Activated CD4-positive, alpha-beta T cell treated with anti-CD3 and anti-CD28 coated beads, Interleukin-2, amount 10 ng/mL, durations not matched to agents 24 days and 14 days (primary cell): ENCODE measurements at places on chromosomes 16 and 17.

- no peak for DNase-seq
Observed at GRCh38 chr16:10039220-10040096, 142.8 kb downstream of the GRIN2A start.

DNA sequence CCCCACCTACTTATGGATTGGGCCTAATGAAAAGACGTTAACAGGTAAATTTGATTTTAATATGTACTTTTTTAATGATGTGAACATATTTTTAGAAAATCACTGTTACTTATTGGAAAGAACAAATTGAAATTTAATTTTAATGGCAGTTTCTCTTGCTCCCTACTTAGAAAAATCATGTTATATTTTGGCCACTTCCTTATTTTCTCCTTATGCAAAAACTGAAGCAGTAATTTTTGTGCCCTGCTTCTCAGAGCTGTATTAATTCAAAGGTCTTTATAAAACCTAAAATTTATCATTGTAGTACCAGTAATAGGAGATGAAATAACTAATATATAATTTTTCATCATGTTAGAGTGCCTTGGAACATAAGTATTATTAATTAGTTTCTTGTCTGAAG lies 2.8 kb downstream of the ZPBP2 start:
- no peak for DNase-seq

GRCh38 chr16:73023752-73024570 lies 24.0 kb downstream of the ZFHX3 start:
- no peak for DNase-seq

- no peak for DNase-seq
Observed at GRCh38 chr16:17617021-17617552, 146.3 kb upstream of the XYLT1 start.

DNA sequence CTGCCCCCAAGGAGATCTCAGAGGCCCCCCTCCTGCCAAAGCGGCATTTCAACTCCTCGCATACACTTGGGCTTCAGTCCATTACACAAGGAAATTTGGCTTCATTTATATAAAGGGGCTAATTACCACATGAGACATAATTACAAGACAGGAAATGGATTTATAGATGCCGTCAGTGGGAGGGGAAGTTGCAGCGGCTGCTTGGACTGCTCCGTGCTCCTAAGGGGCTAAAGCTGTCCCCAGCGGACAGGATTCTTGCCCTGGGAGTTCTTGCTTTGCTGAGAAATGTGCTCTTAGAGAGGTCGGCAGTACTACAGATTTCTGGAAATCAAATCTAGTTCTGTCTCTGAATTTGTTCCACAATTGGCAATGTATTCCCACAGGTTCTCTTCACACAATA lies 57.2 kb upstream of the NLK start:
- DNase-seq, result no peak

DNA sequence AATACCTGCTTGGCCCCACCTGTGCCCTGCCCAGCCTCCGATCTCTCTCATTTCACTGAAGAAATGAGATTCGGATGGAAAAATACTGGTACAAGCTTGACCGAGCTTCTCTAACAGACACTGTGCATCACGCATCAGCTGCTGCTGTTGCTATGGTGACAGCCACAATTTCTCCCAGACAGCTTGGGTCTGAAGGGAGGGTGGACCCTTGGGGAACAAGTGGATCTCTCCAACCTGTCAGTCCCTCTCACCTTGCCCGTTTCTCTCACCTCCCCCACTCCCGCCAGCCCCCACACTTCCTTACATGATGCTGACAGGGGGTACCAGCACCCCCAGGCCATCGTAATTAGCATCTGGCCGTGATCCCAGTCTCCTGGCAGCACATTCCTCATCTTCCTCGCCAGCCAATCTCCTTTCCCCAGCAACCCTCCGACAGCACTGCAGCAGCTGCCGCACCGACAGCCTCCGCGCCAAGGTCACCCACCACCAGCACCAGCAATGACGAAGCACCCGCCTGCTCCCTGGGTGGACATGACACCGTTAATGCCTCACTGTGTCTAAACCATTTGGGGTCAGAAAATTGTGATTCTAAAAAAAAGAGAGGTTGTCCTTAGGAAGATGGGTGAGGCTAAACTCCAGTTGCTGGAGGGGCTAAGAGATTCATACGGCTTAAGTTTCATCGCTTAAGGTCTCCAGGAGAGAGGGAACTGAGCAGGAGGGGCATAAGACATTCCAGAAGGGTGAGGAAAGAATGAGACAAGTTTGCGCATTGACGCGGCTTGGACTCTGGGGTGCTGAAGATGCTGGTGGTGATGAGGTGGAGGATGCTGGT lies 58.6 kb upstream of the TNRC6A start:
- no peak for DNase-seq

DNA sequence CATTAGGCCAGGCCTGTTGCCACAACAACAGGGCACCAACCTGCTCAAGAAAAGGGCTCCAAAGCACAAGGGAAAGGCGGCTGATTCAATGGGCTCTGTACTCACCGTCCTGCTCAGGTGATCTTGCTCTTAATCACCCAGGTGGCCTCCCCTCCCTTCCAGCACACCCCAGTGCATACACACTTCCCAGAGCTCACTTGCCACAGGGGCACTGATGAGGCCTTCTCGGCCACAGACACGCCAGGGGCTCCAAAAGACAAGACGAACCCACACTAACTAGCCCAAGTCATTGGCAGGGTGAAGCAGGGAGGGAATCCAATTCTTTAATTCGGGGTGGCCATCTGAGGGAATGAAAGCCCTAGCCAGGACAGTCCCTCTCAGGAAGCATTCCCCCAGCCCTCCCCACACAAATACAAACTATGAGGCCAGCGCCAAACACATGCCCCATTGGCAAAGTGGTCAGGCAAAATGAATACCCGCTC lies 1.4 kb downstream of the MYO18A start:
- no peak for DNase-seq

- no peak for DNase-seq
Observed at GRCh38 chr17:65430209-65430833, 131.1 kb downstream of the AXIN2 start.

- no peak for DNase-seq
Observed at GRCh38 chr17:75478508-75478907, 22.1 kb downstream of the TMEM94 start.

GRCh38 chr17:8121681-8122421 lies 2.1 kb downstream of the HES7 start:
- DNase-seq, result peak; percentile 86

GRCh38 chr17:78953356-78954350 lies 26.1 kb downstream of the LGALS3BP start:
- DNase-seq, result no peak

DNA sequence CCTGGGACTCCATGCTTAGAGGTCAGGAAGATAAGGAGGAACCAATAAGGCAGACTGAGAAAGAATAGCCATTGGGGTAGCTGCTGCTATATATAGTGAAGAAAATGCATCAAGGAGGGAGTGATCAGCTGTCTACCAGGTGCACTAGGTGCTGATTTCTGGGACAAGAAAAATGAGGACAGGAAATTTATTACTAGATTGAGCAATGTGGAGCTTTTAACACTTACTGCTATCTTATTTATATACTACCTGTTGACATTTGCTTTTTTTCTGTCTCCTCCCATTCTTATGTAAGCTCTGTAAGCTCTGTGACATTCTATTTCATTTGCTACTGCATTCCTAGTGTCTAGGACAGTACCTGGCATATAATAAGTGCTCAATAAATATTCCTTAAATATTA lies 53.7 kb upstream of the DHX40 start:
- DNase-seq, result no peak

- no peak for DNase-seq
Observed at GRCh38 chr17:81902023-81902652, at the start of gene NPB. TSS of gene NPB (plus strand) at chr17:81902238. CDS start at chr17:81902278, 40 bp downstream.

GRCh38 chr17:76036497-76037261 lies 9.6 kb upstream of the EVPL start:
- no peak for DNase-seq

- DNase-seq, result no peak
Observed at GRCh38 chr16:65543781-65544740, 422.2 kb upstream of the CDH11 start.

GRCh38 chr17:4304417-4305027 lies 40.7 kb upstream of the ANKFY1 start:
- peak; percentile 88 for DNase-seq

DNA sequence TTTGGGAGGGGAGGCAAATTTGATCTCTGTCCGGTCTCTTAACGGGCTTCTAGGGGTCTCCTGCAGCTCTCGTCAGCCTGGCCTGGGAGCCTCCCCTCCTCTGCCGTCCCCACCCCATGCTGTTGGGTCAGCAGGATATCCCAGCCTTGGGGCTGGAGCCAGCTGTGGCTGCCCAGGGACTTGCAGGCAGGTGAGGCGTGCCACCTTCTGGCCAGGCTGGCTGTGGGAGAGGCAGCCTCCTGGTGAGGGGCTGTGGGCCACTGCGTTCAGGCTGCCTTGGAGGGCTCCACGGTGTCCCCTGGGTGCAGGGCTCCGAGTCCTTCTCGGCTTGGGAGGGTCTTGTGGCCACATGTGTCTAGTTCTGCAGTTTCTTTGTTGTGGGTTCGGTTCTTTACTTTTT lies 34.6 kb downstream of the TBCD start:
- no peak for DNase-seq

DNA sequence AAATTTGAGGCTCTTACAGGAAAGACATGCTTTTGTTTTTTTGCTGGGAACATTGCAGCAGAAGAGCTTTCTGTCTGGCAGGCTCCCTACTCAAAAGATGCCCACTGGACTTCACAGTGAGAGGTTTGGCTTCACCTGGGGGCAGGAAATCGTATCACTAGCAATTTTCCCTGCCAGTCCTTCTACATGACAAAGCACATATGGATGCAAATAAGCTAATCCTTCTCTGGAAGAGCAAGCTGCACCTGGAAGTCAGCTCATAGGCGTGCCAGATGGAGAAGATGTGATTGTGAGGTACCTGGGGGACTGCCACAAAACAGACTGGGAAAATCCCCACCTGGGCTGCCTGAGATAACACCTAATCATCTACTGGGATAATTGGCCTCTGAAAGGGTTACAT lies 195.0 kb upstream of the CPHXL start:
- no peak for DNase-seq

- no peak for DNase-seq
Observed at GRCh38 chr17:55394357-55395021, 27.1 kb downstream of the MMD start.

- no peak for DNase-seq
Observed at GRCh38 chr16:71916397-71916920, 21.1 kb downstream of the IST1 start.

DNA sequence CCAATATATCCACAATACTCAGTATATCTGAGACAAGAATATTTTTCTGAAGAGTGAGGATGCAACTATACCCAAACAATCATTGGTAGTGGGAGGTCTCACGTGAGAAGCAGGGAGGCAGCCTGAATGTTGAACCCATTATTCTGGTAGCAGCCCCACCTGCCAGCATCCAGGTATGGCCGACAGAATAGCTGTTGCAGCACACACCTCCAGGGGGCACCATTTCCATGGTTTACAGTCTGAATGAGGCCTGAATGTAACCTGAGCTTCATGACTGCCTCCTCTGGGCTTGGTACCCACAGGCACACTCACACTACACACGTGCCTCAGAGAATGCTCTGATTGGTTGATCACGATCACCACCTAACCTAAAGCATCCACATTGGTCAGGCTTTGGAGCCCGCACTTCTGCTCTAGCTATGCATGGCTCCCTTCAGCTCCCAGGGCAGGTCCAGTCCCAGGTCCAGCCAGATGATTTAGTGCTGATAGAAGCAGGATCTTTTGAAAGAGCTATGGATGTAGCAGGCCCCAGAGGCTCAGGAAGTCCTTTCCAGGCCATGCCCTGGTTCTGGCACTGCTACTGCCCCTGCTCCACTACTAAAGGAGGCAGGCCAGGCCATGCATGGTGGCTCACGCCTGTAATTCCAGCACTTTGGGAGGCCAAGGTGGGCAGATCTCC lies 11.0 kb upstream of the CBFB start:
- DNase-seq, result peak; percentile 97

DNA sequence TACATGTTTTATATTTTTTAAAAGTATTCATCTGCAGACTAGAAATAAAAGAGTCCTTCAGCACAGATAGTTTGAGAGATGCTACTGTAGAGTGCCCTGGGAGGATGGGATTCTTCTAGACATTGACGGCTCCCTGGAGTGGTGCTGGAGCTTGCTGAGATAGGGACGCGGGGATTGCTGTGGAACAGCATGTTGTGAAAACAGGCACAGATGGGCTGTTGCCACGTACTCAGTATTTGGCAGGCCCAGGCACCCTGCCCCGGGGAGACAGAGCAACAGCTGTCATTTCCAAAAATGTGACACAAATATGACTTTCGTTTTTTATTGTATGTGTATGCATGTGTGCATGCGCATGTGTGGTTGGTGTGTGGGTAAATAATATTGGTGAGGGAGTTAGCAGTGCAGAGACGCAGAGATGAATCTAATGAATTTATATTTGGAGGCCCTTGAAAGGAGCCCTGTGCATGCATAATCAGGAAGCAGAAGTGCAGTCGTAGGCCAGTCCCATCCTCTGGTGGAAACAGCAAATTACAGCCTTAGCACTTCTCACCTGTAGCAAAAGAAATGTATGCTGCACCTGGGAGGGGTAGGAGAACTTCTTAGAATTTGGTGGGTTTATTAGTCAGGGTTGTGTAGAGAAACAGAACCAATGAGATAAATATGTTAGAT lies 6.2 kb upstream of the ABCA8 start:
- no peak for DNase-seq
